H9 (cell line): ENCODE measurements at places on chromosomes 6 and 20. TPM values are rescaled to one million over a fixed set of nuclear protein-coding genes. Genes with fewer than 3 reads are reported as not detected.

GRCh38 chr6:652865-653264 is 4.0 kb downstream of the HUS1B start:
- no peak for DNase-seq

DNA sequence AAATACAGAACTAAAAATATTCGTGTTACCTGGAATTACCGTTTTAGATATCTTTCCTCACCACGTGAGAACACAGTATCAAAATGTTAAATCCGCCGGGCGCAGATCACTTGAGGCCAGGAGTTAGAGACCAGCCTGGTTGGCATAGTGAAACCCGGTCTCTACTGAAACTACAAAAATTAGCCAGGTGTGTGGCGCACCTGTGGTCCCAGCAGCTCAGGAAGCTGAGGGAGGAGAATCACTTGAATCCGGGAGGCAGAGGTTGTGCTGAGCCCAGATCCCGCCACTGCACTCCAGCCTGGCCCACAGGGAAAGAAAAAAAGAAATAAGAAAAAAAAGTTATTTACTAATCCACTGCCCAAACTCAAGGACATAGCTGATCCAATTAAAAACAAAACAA is 4.8 kb upstream of the DDX43 start:
- peak; percentile 50 for DNase-seq

The LINC00237 gene
- 0.24 and 0.90 TPM in 2 replicates for total RNA-seq

- DNase-seq = no peak
These were observed 29.9 kb upstream of the PREP start for GRCh38 chr6:105432797-105433196.

The TFAP2C gene
- 22.5 and 24.3 TPM in 2 replicates for total RNA-seq

DNA sequence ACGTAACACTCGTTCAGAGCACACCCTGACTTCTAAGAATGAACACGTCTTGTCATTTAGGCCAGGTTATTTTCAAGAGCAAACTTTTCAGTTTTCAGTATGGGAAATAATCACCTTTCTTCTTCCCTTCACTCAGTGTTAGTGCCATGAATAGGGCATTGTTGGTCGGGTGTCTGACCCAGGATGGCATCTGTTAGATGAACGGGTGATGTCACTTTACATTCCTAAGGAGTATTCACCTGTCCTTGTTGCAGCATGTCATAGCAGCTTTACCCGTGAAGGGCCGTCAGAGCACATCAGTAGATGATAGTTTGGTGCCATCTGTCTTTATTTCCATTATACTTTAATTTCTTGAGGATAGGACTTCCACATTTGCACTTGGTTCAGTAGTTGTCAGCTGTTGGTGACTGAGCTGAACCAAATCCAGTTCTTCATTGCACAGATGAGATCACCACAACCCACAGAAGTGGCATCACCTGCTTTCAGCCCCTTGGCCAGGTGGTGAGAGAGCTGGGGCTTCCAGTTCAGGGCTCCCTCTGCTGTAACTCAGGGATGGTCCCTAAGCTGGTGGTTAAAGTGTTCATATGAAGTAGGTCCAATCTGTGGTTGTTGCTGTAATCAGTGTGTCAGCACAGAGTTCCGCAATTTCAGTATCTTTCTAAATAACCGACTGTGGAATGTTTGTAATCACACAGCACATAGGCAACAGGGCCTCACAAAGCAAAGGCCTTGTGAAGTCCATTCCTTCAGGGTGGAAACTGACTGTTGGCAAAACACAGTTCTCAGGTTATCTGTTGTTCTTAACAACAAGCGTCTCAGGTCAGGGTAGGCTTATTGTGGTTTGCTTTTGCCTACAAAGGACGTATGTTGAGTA is 68.2 kb downstream of the FAM120B start:
- no peak for DNase-seq

DNA sequence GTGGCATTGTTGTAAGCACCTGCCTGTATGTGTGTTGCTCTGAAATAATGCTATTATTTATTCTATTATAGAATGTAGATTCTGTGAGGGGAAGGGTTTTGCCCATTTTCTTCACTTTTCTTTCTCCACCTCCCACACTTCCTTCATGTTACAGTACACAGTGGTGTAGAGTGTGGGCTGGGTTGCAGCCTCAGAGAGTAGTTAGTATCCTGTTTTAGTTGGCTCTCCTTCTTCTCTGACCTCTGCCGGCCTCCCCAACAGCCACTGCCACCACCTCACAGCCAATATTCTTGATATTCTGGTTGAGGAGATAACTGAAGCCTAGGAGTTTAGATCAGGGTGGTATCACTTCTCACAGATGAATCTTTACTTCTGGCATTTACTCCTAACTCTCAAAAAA is 143.4 kb downstream of the BCKDHB start:
- DNase-seq = no peak

DNA sequence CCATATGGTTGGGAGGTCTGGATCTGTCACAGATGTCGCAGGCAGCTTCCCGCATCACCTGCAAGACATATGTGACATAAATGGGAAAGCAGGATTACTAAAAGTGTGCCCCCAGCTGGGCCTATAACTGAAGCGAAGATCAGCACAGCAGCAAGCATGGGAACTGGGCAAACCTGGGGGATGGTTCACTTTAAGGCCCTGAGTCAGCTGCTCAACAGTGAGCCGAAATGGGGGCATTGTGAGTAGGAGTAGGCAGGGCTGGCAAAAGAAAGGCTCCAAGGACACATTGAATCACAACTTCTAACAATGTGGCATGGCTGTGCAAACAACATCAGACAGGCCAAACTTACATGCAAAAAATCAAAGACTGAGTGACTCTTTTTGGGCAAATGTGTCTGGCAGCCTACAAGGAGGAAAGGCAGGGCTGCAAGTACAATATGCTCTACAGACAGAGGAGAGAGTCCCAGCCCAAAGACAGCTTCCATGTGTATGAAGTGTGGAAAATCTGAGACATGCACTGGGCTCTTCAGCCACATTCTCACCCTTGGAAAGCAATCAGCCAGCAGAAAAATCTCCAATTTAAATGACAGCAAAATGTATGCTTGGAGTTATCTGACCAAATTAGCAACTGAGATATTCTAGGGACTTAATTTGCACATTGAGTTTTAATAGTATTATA is 531.0 kb upstream of the MMS22L start:
- DNase-seq = no peak

- peak; percentile 50 for DNase-seq
These were observed 34.2 kb upstream of the MDGA1 start for GRCh38 chr6:37731888-37732287.

The FHL5 gene
- not detected in 2 replicates for total RNA-seq

DNA sequence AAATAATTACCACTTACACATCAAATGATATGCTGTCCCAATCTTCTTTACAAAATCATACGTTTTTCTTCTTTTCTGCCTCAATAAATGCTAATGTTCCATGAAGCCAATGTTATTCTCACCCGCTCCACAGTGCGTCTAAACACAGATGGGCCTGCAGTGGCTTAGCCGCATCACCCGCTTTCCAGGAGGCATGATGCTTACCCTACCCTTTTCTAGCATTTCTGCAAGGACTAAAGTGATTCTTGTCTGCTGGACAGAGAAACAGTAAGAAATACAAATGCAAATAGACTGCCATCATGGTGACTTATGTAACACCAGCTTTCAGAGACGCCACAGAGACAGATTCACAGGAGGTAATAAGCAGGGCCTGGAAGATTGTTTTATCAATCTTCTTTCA is 104.4 kb downstream of the RNASET2 start:
- DNase-seq = no peak

DNA sequence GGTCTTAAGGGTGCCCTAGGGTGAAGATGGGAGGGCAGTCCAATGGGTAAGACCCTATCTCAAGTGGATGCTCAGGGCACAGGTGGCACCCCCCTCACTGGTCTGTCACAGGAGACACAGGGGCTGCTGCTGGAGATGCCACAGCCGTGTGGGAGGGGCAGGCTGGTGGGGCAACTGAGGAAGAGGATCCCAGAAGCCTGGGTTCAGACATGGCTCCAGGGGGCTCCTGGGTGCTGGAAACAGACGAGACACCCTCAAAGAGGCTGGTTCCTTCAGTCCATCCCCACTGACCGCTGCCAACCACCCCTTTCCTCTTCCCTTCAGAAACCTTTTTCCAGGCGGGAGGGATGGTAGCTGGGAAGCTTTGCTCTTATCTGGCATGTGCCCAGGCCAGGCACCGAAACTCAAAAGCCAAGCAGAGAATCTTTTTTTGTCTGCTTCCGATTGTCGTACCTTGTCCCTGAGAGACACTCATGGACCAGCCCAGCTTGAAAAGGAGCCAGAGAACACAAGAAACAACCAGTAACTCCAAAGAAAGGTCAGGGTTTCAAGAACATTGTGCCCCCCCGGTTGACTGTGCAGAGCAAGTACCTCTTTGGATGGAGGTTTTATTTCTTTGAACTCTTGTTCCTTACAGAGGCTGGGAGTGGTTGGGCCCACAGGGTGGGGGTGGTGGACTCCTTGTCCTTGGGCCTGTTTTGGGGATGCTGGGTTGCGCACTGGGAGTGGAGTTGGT is 28.5 kb upstream of the EMILIN3 start:
- DNase-seq = no peak

DNA sequence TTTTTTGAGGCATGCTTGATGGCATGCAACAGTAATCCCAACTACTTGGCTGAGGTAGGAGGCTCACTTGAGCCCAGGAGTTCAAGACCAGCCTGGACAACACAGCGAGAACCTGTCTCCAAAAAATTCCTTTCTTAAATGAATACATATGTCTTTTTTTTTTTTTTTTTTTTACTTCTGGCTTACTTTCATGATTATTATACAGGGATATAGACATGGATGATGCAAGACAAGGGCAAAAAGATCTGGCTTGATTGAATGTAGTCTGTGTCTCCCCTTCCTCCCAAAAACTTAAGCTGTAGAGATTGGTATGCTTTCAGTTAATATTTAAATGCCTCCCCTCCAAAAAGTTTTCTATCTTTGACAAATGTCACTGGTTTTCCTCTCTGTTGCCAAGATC is 7.6 kb downstream of the SNX3 start:
- DNase-seq = no peak

DNA sequence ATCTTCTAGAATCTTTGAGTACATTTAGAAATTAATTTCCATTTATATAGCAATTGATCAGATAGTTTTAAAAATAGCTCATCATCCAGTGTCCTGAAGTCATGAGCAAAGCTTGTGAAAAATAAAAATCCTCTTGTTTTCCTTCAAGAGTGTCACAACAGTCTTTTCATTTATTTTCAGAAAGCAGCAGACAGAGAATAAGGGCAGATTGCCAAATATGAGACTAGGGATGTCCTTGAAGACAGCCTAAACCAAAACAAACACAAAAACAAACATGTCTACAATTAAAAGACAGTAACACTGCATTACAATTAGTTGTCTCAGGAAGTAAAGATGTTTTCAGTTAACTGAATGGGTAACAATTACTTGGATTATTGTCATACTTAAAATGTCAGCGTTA is 682.8 kb downstream of the TFAP2A start:
- DNase-seq = no peak

DNA sequence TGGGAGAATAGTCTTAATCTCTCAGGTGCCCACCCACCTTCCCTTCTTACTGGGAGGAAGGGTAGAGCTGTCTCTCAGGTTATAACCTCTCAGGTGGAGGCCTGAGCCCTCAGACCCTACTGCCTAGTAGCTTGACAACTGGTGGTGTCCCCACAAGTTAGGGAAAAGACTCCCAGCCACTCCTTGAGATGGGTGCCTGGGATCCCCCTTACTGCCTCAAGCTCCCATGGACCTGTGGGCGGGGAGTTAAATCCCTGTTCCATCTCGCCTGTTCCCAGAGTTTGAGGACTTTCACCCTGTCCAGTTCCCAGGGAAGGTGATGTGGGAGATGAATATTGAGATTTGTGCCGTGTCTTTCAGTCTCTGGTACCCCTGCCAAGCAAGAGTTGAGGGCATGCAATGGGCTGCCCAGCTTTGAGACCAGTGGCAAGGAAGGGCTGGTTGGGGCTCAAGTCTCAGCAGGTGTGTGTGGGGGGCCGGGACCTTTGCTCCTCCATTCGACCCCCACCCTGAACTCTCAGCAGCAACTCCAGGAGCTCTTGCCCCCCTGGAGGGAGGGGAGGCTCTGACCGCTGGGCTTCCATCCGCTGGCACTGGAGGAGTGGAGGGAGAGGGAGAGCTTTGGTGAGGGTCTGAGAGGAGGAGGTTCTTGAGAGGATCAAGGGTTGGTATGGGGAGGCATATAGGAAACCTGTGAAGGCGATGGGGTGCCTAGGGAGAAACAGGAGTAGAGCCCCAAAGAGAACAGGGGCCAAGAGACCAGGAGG is 1.1 kb upstream of the PBX2 start:
- peak; percentile 25 for DNase-seq

DNA sequence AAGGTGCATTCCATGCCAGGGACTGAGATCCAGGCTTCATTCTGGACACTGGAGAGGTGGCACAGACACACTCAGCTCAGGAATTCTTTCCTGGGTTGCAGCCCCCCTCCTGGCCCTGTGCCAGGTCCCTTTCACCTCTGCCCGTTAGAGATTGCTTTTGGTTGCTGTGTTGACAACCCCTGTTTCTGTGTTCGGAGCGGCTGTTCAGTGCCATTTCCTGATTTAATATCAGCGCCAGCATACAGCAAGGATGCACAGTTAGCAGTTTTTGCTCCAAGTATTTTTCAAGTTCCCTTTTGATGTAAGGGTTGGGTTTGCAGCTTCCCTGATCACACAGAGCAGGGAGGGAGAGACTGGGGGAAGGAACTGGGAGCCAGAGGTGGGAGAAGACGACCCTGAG is 8.5 kb upstream of the MAFB start:
- no peak for DNase-seq

- DNase-seq = no peak
These were observed 189.1 kb downstream of the TBX18 start for GRCh38 chr6:84575264-84575663.

- no peak for DNase-seq
These were observed 17.3 kb downstream of the PLN start for GRCh38 chr6:118565311-118565960.

DNA sequence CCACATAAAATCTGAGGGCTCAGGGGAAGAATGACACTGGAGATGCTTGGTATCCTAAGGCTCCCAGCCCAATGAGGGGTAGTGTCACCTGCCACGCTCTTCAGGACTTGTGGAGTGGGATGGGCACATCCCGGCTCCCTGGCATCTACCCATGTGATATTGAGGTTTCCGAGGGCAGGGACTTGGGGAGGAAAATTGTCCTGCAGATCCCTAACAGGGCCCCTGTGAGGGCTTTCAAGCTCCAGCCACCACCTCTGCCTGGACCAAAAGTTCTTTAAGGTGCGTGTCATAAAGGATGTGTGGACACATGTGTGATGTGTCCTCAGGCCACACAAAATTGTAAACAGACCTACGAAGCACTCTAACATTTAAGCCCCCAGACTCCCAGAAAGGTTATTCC is 2.5 kb downstream of the SCML4 start:
- DNase-seq = no peak

- no peak for DNase-seq
These were observed 38.3 kb upstream of the PKIB start for GRCh38 chr6:122571888-122572287.

GRCh38 chr6:6796818-6797217 is 208.3 kb downstream of the LY86 start:
- no peak for DNase-seq

The AIG1 gene
- total RNA-seq = 43.3 and 44.6 TPM in 2 replicates

DNA sequence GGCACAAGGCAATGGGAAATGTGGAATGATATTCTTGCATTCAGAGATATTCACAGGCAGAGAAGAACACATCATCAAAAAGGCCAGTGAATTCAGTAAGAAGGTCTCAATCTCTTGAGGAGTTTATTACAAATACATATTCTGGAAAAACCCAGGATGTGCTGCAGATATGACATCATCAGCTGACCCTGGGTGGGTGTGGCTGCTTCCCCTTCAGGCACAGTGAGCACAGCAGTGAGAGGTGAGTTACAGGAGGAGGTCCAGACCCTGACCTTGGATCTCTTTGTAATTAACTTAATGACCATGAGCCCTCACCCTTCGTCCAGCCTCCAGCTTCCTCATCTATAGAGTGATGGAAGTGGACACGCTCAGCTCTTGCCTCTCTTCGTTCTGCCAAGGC is 147.5 kb upstream of the SYNDIG1 start:
- DNase-seq = no peak
